Heart right ventricle (tissue), 16 donors: ENCODE measurements at places on chromosomes 1 and 21. TPM values are rescaled to one million over a fixed set of nuclear protein-coding genes. Genes with fewer than 3 reads are reported as not detected.

The PEAR1 gene
- 7.0 TPM for total RNA-seq

The ZBTB7B gene
- total RNA-seq, result 25.7 TPM

The PRAMEF26 gene
- total RNA-seq, result not detected

The BTBD19 gene
- total RNA-seq, result 1.8 TPM

DNA sequence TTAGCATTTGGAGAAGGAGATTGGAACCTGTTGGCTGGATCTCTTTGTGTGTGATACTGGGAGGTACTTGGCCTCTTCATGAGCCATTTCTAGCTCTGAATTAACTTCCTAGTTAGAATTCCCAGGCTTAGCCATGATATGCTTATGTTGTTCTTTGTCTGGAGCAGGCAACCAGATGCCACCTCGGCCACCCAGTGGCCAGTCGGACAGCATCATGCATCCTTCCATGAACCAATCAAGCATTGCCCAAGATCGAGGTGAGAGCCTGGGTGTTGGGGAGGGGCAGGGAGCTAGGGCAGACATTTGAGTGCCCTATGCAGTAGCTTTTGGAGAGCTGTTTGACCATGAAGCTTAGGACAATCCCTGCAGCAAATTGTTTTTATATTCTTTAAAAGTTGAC is 26.5 kb upstream of the PIGV start:
- no peak for DNase-seq

DNA sequence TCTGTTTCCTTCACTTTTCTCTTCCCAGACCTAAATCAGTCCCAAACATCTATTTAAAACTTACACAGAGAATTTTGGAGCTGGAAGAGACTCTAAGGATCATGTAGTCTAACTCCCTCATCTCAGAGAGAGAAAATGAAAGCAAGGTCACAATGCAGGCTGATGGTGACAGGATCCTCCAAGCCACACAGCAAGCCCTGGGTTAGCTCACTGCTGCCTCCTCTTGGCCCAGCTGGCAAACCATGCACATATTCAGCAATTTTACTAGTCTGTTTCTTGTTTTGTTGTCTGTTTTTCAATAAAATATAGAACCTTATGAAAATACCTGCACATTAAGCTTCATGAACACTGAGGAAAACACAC is 27.7 kb upstream of the LY9 start:
- DNase-seq, result peak; percentile 38

GRCh38 chr1:226046240-226046639 is 16.3 kb upstream of the H3-3A start:
- no peak for DNase-seq

GRCh38 chr1:15509586-15509985 is 14.4 kb downstream of the CASP9 start:
- no peak for DNase-seq

DNA sequence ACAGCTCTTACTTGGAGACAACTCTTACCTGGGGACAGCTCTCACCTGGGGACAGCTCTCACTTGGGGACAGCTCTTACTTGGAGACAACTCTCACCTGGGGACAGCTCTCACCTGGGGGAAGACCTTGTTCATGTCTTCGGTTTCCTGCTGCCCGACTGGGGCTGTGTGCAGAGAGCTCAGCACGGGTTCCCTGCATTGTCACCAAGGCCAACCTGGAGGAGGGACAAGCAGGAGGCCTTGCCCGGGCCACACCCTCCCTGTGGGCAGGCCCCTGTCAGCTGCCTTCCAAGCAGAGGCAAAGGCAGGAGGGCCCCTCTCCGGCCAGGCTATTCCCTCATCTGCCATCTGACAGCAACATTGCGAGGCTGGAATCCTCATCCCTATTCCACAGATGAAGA is at the start of gene LDLRAD1:
TSS of gene LDLRAD1 (minus strand) at position 208 of the 400 bp plus-strand sequence. CDS start at position 134, 74 bp downstream.
- no peak for DNase-seq
